WTC11 (cell line): ENCODE measurements at places on chromosomes 16 and 17.

GRCh38 chr17:21425736-21426135 is 49.6 kb downstream of the KCNJ12 start:
- no peak for DNase-seq

DNA sequence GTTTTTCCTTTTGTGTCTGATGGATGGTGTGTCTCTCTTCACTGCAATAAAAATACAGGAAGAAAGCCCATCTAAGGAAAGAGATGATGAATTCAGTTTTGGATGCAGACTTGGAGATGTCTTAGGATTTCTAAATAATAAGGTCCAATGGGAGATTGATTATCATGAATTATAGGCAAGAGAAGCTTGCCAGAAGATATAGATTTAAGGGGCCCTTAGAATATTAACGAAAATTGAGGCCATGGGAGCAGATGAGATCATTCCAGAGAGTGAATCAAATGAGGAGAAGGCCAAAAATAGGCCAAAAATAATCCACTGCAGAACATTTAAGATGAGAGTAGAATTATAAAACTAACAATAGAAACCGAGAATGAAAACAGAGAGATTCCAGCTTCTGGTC is 63.1 kb downstream of the KCNJ2 start:
- no peak for DNase-seq

DNA sequence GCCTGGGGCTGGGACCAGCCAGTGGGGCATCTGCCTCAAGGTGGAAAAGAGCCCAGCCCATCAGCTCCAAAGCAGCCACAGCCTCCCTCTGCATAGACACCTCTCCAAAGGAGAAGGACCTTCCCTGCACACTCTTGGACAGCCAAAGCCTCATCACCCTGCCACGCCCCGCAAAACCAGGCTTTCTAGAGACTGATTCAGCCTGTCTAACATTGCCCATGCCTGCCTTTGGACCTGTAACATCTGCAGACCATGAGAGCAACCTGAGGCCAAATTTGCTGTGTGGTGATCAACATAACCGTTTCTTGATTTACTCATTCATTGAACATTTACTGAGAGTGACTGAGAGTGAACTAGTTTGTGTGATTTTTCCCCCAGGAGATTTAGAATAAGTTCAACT is 219.7 kb upstream of the HSBP1 start:
- no peak for DNase-seq

- peak; percentile 51 for DNase-seq
Measured at GRCh38 chr17:7478276-7479212, 887 bp downstream of the ZBTB4 start.

- DNase-seq = no peak
Measured at GRCh38 chr17:3672571-3672970, 4.0 kb downstream of the EMC6 start.

- DNase-seq = no peak
Measured at GRCh38 chr17:82241183-82241925, 12.5 kb downstream of the SLC16A3 start.

DNA sequence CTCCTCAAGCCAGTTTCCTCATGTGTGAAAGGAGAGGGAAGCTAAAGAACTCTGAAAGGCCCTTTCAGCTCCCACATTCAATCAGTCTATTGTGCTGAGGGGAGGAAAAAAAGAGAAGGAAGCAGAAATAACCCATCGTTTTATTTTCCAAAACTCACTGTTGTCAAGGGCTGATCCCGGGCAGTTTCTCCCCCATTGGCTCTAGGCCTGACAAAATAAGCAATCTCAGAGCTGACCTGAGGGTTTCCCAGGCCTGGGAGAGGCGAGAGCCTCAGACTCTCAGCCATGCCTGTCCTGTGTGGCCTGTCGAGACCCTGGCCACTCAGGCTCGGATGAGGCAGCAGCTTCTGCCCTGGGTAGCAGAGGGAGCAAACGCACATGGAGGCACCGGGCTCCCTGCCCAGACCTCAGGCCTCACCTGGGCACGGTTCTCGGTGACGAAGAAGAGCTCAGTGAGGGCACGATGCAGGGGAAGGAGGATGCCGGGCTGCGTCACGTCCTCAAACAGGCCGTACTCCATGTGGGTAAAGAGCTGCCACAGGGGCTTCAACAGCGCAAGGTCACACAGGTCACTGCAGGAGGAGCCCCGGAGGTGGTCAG is 45.0 kb upstream of the ATP2A3 start:
- no peak for DNase-seq

GRCh38 chr17:58944166-58944565 is 162.5 kb downstream of the TRIM37 start:
- no peak for DNase-seq

- no peak for DNase-seq
Measured at GRCh38 chr16:57574646-57575467, 32.4 kb downstream of the ADGRG5 start.

DNA sequence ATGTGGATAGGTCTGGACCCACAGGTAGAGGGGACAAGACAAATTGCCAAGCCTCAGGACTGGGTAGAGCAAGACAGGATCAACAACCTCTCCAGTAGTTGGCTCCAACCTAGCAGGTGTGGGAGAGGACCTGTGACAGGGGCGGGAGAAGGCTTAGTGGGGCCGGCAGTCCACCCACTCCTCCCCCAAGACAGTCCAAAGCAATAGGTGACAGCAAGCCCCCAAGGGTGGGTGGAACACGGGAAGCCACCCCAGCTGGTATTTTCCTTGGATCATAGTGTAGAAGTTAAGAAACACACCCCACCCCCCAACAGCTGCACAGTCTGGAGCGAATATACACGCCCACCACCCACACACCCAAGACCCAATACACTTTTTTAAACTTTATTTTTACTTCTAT is 4.1 kb upstream of the STX4 start:
- DNase-seq = no peak

- DNase-seq = no peak
Measured at GRCh38 chr16:83928341-83929055, 24.5 kb upstream of the OSGIN1 start.

DNA sequence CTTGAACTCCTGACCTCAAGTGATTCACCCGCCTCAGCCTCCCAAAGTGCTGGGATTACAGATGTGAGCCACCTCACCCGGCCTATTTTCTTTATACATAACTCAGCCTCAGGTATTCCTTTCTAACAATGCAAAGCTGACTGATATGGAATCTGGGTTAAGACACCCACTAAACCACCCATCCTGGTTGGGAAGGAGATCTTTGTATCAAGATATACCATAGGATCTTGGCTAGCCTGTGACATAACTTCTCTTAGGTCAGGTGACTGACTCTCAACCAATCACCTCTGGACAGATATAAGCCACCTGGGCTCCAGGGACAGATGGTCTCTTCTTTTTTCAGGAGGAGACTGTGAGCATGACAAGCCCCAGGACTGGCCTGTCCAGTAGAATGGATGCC is 51.2 kb upstream of the NKD1 start:
- no peak for DNase-seq

DNA sequence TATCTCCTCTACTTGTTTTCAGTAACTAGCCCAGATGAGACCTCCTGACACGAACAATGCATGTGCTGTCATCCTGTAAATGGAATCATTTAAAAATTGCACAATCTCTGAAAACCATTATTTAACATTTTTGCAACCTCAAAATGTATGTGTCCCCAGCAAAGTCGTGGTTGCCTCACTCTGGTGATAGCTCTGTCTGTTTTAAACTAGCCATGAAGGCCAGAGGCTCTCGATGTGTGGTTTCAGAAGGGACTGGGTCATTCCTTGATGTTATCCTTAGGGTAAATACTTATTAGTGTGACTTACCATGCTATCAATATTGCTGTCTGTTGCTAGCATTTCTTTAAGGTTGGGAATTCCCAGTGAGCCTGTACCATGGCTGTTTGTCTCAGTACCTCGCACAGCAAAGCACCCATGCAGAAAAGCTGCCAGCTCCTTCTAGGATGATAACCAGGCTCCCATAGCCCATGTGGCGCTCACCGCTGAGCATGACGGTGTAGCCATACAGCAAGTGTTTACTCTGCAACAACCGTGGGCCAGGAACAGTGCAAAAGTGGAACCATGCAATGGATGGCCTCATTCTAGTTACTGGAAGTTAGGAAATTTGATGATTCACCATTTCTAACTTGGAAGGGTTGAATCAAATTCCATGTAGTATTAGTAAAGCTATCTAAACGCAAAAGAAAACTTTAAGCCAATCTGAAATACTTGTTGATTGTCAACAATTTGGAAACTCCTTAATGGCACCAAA is 2.9 kb upstream of the PGS1 start:
- DNase-seq = no peak

DNA sequence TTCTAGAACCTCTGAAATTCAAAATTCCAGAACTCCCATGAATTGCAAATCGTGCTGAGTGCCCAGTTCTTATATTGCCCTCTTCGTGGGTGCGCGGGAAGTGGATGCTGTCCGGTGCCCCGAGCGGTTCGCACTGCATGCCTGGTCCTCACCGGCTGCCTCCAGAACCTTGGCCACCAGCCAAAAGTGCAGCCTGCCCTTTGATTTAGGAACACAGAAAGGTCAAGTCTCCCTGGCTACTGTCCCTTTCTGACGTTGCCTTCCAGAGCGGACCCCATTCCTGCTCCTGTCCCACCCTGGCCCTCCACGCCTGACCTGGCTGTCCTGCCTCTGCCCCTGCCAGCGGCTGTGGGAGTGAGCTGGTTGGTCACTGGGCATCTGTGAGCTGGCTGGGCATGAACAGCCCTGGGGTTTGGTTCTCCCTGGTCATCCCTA is 9.7 kb downstream of the NEUROD2 start:
- no peak for DNase-seq

DNA sequence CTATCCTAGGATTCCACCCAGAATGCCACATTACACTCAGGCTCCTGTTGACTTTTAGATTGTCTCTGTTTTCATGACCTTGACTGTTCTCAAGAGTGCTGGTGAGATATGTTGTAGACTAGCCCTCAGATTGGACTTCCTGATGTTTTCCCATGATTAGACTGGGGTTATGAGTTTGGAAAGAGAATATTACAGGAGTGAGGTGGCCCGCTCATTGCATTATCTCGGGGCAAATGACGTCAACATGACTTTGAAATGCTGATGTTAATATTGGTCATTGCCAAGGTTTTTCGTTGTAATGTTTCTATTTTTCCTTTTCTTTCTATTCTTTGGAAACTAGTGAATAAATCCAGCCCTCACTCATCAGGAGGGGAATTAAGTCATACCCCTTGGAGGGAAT is 355.7 kb upstream of the MON1B start:
- no peak for DNase-seq

DNA sequence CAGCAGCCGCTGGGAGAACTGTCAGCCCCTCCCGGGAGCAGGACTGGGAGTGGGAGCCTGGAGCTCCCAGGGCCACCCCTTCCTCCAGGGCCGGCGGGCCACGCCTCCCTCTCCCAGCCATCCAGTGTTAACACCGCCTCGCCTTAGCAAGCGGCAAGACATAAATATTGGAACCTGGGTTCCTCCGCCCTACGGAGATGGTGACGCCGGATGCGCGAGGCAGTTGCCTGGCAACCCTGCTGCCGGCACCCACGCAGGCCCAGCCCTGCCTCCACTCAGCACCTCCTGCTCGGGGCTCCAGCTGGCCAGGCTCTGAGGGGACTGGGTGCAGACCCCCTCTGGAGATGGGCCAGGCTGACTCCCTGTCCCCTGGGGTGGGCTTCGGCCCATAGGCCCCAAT is 27.4 kb upstream of the CACNA1H start:
- no peak for DNase-seq

- no peak for DNase-seq
Measured at GRCh38 chr17:80086616-80087015, 14.8 kb upstream of the GAA start.

DNA sequence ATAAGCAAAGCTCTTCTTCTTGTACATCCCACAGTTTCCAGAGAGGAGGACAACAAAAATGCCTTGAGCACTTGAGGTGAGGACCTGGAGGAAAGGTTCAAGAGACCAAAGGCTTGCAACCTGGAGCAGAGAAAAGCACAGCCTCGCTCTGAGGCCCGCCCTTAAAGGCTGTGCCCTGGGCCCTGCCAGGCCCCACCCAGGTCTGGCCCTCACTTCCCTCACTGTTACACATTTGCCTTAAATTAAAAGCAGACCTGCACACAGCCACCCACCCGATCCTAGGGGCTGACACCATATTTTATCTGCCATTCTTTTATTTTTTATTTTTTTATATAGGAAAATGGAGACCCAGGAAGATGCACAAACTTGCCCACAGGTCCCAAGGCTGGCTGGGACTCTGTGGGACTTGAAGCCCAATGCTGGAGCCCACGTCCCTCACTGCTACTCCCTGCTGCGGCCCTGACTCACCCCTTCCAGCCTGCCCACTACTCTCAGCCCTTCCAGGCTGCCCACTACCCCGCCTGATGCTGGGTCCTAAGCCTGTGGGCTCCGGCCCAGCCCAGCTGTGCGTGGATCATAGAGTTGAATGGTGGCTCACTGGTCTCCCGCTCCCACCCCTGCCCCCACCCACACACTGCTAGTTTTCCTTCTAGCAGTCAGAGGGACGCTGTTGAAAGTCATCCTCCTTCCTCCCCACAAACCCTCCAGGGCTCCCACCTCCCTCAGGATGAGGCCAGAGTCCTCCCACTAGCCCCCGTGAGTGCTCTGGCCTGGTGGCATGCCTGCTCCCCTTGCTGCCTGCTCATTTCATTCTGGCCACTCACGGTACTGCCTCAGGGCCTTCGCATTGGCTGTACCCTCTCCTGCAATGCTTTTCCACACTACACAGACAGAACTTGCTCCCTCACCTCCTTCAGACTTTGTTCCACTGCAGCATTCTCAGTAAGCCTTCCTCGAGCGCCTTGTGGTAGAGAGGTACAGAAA is 77.6 kb upstream of the MED9 start:
- DNase-seq = no peak

DNA sequence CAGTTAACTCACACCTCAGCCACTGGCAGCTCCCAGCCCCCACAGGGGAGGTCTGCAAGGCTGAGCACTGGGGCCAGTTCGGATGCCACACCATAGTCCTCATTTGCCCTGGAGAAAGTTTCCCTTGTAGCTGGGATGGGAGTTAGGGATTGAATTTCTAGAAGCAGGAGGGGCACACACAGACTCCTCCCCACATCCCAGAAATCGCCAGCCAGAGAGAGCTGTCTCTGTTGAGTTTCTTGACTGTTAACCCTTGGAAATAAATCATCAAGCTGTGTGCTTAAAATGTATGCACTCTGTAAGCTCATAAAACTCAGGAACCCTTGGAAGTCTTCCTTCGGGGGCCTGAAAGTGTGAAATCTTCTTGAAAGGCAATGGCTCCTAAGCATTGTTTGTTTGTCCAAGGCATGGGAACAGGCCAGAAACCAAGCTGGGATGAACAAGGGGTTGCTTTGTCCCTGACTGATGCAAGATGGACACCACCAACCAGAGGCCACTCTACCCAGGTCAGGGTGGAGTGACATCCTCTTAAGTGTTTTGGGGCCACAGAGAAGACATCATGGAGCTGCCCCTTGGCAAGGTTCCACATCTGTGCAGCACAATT is 394 bp upstream of the PRM3 start:
- no peak for DNase-seq

DNA sequence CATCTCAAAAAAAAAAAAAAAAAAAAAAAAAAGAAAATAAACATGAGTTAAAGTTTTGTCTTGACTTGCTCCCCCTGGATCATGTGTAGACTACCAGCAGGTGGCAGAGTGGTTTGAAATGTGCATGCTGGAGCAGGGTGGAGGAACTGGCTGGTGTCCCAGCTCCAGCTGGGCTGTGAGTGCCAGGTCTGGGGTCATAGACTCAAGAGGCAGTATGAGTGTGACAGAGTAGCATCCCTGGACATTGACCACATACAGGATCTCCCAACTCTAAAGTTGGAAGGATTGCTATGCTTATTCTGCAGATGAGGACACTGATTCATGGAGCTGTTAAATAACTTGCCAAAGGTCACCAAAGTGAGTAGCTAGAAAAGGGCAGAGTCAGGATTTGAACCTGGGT is 198.0 kb upstream of the MPHOSPH6 start:
- peak; percentile 46 for DNase-seq
